ENCODE measurements at places on chromosomes 3 and 15.

GRCh38 chr15:97425596-97425995 is 534.9 kb upstream of the ARRDC4 start:
- no peak for DNase-seq

DNA sequence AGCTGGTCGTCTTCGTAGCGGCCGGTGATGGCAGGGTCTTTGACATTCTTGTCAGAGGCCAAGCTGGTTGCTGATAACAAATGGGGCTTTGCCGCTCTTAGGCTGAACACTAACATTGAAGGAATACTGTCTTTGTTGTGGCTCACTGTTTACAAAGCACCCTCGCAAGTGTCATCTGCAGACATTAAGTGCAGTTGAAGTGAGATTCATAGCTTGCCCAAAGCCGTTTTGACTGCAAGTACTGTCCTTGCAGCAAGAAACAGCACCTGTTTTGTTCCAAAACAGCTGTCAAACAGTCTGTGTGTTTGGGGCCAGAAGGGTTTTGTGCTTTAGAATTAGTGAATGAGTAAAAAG is 568 bp downstream of the SENP2 start:
- DNase-seq: no peak

GRCh38 chr3:105728771-105729312 is 140.0 kb downstream of the CBLB start:
- DNase-seq: no peak

DNA sequence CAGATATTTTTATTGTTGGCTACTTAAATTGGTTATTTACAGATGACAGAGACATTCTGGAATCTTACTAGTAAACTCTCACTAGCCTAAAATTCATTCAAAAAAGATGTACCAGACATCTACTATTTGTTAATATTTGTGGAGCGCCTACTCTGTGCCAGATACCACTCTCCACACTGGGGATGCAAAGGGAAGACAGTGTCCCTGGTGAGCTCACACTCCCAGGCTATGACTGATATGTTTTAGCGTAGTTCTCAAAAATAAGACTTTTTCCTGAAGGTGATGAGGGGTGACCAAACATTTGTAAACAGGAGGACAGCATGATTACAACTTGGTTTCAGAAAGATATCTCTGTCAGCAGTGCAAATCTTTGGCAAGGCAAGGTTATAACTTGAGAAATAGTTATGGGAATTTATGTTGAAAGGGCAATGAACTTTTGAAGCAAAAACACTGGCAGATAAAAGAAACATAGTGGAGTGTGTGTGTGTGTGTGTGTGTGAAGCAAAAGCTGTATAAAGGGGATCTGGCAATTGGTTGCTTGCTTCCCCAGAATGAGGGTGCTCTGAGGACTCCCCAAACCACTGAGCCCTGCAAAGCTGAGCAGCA is 51.2 kb downstream of the HACD2 start:
- no peak for DNase-seq

DNA sequence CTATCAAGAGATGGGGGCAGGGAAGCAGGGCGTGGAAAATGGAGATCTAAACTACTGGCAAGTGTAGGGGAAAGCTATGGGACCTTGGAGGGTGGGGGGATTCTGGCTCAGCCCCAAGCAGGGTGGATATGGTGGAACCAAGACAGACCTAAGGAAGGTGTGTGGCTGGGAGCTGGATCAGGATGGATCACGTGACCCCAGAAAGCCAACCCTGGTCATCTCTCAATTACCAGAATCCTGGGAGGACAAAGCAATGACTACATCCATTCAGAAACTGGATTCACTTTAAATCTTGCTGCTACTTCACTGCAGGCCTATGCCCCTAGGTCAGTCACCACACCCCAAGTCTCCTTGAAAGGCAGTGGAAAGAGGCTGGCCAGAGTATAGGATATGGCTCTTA is 68.4 kb downstream of the WHAMM start:
- DNase-seq: no peak

GRCh38 chr15:60840703-60841411 is 361.9 kb upstream of the ICE2 start:
- DNase-seq: no peak

DNA sequence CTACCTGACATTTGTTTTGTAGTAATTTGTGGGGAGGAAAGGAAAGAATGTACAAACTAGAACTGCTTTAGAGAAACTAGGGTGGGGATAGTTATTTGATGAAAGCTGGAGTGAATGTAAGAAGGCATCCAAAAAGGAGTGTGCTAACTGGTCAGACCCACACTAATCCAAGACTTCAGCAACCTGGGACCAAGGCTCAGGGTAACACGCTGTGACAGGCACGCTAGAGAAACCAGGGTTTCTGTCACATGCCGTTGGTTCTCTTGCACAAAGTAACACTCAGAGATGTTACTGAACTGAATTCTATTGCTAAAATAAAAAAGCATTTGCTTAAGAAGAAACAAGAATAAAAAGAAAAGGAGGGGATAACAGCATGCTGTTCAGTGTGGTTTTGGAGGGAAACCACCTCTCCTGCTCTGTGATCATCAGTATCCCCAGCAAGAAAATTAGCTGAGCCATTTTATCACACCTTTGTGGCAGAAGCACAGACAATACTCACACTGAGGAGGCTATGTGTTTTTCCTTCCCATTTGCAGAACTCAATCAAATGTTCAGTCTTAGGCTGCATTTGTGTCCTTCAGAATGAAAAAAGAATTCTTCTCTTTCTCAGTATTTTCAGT is 2.8 kb upstream of the CCDC80 start:
- no peak for DNase-seq

GRCh38 chr3:63976161-63976871 is 47.0 kb downstream of the PSMD6 start:
- no peak for DNase-seq

DNA sequence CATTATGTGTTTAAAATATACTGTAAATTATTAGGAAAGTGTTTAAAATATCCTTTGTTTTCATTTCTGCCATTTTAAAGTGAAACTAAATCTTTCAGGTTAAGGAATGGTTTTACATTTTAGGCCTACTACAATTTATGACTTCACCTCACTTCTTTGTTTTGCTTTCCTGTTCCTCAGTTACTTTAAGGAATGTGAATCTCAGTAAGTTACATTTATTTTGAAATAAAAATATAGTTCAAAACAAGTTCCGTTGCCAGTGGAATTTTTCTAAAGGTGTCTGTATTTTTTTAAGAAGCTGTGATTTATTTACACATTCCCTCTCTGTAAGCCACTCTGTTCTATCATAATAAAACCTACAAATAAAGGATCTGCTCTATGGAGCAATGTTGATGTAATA is 630.9 kb upstream of the AGTR1 start:
- no peak for DNase-seq

GRCh38 chr3:170660139-170660538 is 74.3 kb upstream of the SLC7A14 start:
- DNase-seq: no peak

Data from B cell (primary cell).